ENCODE measurements at places on chromosomes 12 and 14.

- no peak for DNase-seq
Measured at GRCh38 chr14:24851837-24852236, 198.1 kb downstream of the STXBP6 start.

DNA sequence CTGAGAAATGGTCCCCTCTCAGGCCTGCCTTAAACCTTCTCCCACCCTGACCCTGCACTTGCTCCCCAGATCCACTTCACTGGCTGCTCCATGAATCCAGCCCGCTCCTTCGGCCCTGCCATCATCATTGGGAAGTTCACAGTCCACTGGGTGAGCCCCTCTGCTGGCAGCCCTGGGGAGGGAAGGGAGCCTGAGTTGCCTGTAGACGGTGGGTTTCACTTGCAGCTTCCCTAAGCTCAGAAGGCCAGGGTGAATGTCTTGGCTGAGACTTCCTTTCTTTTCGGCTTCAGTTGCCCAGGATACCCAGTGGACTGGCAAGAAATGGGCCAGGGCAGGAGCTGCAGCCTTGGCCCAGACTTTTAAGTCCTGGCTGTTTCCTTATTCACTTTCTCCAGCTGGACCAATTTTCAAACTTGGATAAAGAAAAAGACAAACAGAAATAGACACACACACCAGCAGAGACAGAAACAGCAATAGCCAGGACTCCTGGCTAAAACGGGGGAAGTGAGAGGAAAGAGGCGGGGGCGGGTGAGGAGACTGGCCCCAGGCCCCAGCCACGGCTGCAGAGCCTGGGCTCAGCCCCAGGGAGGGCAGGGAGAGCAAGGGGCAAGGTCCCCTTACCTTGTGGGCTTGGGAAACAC, 2.0 kb downstream of the AQP6 start:
- DNase-seq: no peak

DNA sequence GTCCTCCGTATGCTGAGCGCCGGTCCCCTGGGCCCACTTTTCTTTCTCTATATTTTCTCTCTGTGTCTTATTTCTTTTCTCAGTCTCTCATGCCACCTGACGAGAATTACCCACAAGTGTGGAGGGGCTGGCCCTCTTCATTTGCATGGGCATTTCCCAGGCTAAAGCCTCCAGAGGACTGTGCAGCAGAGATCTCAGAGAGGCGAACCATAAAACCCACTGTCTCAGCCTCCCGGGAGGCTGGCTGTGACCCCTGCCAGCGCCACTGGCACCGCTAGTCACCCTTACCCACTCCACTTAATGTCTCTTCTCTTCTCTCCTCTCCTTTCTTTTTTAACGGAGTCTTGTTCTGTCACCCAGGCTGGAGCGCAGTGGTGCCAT, 7.1 kb upstream of the SERPINA9 start:
- no peak for DNase-seq

GRCh38 chr14:32453857-32454810, 125.0 kb downstream of the AKAP6 start:
- no peak for DNase-seq

- no peak for DNase-seq
Measured at GRCh38 chr12:2835691-2836403, 1.0 kb upstream of the NRIP2 start.

DNA sequence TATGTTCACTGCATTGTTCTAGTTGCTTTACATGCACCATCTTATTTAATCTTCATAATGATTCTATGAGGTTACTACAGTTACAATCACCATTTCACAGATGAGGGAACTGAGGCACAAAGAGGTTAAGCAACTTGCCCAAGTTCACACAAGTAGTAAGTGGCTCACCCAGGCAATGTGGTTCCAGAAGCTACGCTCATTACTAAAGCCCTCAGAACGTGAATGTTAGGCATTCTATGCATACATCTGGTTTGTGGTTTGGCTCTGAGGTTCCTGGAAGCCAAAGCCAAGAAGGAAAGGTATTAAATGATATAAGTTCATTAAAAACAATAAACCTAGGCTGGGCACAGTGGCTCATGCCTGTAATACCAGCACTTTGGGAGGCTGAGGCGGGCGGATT, 14.4 kb upstream of the VRTN start:
- DNase-seq: no peak

- DNase-seq: no peak
Measured at GRCh38 chr14:101135796-101136742, 232.5 kb upstream of the RTL1 start.

DNA sequence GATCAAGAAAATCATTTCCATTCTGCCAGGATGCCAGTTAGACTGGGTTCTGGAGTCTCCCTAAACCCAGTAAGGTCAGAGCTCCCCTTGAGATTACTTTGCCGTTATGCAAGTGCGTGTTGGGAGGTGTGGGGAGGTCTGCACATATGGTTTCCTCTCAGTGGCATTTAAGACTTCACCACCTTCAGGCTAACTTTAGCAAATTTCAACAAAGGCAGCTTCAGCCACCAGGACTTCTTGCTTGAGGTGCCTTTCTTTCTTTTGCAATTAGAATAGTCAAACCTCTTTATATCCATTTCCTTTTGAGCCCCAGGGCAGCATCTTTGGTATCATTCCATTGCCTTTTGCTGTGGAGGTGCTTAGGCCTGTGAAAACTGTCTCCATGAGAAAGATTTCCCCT, 117.2 kb upstream of the CCND2 start:
- DNase-seq: no peak

DNA sequence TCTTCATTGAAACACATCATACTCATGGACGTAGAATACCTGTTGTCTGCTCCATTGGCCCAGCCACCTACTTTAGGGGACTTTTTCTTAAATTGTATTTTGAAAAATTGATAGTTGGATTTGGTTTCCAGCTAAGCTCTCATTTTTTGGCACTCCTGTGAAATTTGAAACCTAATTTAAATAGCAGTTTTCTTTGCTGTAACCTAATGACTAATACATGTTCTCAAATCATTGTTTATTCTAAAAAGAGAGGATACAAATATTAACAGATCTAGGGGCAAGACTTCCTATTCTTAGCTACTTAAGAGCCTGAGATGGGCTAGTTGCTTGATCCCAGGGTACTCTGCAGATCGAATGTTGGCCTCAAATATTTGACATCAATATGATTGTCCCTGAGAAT, 78.9 kb downstream of the PLEKHA5 start:
- DNase-seq: no peak

GRCh38 chr12:77108707-77109106, 43.3 kb upstream of the E2F7 start:
- no peak for DNase-seq

- DNase-seq: no peak
Measured at GRCh38 chr12:131369094-131369845, 341.6 kb upstream of the SFSWAP start.

DNA sequence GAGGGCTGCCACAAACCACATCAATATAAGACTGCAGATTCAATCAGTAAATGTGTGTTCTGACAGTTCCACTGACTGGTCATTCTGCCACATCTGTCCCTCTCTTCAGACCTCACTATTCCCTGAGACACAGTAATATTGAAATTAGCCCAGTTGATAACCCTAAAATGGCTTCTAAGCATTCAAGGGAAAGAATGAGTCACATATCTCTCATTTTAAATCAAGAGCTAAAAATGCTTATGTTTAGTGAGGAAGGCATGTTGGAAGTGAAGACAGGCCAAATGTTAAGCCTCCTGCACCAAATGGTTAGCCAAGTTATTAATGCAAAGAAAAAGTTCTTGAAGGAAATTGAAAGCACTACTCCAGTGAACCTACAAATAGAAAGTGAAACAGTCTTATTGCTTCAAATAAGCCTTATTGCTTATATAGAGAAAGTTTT, 24.5 kb upstream of the KIF21A start:
- no peak for DNase-seq

GRCh38 chr12:124548854-124549378, 18.5 kb downstream of the NCOR2 start:
- no peak for DNase-seq

- DNase-seq: no peak
Measured at GRCh38 chr14:92976268-92976667, 53.3 kb downstream of the CHGA start.
